ENCODE measurements at places on chromosomes 3 and 15.

DNA sequence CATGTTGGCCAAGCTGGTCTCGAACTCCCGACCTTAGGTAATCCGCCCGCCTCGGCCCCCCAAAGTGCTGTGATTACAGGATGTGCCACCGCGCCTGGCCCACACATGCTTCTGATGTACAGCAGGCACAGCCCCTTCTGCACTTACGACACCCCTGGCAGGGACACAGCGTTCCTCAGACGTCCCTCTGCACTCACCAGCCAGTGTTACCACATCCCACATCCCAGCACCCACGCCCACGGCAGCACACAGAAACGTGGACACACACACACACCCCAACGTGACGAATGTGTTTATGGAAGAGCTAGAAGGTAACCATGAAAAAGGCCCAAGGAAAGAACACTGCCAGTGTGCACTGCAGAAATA lies 576 bp upstream of the RPAP1 start:
- DNase-seq = no peak

GRCh38 chr15:92608866-92609700 lies 46.5 kb downstream of the FAM174B start:
- DNase-seq = no peak

DNA sequence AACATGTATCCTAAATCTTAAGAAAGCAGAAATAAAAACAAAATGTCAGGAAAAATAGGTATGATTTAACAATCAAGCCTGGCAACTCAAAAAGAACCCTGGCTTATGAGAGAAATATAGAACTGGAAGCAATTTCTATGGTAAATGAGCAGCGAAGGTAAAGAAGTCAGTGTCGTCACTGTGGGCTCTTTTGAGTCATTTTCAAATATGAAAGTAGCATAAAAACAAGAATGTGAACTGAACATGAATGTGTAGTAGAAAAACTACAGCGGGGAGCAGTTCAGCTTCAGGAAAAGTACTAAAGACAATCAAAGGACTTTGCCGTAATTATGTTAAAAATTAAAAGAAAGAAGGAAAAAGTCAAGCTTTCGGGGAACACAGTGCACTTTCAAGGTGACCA lies 17.5 kb downstream of the LSG1 start:
- no peak for DNase-seq

GRCh38 chr3:140508550-140508949 lies 169.3 kb upstream of the TRIM42 start:
- DNase-seq = no peak

GRCh38 chr15:31265871-31266711 lies 60.5 kb upstream of the KLF13 start:
- peak; percentile 68 for DNase-seq

- DNase-seq = no peak
These were observed 6.4 kb downstream of the TEX9 start for GRCh38 chr15:56371495-56372147.

DNA sequence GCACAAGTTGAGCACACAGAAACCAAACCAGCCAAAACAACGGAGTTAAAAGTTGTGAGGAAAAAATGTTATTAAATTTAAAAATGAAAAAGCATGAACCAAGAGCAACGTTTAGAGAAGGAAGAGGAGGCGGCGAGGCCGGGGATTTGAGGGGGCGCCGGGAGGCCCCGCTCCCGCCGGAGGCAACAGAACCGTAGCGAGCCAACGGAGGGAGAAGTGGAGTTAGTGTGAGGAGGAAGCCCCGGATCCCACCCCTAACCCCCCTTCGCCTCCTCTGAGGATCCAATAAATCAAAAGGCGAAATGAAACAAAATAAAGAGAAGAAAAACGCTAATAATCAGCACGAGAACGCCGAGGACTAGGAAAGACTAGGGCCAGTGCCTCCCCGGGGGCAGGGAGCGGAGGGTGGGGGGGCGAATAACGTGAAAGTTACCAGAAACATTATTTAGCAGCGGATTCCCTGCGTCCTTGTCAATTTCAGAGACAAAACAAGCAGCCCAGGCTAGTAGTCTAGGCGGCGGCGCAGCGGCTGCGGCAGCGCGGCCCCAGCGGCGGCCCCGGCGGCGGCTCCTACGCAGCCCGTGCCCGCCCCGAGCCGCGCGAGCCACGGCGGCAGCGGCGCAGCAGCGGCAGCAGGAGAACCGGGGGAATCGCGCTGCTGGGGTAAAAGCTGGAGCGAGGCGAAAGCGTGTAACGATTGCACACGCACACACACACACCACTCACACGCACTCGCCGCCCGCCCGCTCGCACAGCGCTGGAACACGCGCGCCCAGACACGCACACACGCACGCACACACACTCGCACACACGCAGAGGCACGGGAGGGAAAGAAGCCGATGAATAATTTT lies 1.7 kb downstream of the MEIS2 start:
- DNase-seq = no peak

DNA sequence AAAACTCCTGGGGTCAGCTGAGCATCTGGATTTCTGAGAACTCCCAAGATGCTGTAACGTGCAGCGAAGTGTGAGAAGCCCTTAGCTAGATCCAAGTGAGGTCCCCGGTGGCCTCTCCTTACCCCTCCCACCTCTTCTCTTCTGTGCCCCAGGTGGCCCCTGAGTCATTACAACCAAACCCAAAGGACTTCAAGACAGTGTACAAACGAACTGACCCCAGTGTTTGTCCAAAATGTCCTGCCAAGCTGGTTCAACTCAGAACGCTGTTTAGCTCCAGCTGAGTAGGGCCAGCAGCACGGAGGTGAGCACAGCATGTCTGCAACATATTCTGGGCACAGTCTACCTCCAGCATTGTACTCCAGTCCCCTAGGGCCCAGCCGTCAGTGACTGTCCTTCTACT lies 73.9 kb upstream of the OXTR start:
- no peak for DNase-seq

- DNase-seq = no peak
These were observed 481.0 kb upstream of the PROK2 start for GRCh38 chr3:72266016-72266370.
